ENCODE measurements at places on chromosomes 13 and 19.

GRCh38 chr13:84946192-84946591 lies 853.0 kb downstream of the SLITRK6 start:
- no peak for DNase-seq

- no peak for DNase-seq
Observed at GRCh38 chr13:31631746-31632145, 107.6 kb upstream of the RXFP2 start.

- peak; percentile 64 for DNase-seq
Observed at GRCh38 chr19:49761625-49762311, 1.3 kb downstream of the TSKS start.

GRCh38 chr13:71864094-71864985 lies 2.7 kb downstream of the DACH1 start:
- peak; percentile 61 for DNase-seq

DNA sequence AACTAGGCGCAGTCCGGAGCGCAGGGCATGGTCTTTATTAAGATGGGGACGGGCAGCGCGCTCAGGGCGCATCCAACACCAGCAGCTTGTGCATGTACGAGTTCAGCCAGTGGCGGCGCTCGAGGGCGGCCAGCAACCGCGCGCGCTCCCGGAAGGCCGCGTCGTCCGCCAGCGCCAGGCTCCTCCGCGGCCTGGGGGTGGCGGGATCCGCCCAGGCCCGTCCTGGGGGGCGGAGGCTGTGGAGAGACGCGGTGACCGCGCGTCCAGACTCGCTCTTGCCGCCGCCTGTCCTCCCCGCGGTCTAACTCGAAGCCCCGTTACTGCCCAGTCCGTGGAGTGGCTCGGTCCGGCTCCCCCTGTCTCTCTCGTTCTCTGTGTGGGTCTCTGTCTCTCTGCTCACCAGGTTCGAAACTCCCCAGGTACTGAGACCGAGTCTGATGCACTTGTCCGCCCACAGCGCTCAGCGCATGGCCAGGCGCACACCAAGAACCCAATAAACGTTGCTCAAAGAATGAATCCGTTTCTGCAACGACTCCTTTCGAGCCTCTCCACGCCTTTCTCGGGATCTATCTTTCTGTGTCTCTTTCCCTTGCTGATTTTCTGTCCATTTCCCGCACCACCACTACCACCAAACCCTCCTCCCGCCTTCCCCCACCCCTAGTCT lies 702 bp downstream of the PTH2 start:
- DNase-seq = no peak

GRCh38 chr13:47594833-47595232 lies 406.2 kb downstream of the SUCLA2 start:
- no peak for DNase-seq

GRCh38 chr19:4980067-4980466 lies 11.2 kb downstream of the KDM4B start:
- no peak for DNase-seq

DNA sequence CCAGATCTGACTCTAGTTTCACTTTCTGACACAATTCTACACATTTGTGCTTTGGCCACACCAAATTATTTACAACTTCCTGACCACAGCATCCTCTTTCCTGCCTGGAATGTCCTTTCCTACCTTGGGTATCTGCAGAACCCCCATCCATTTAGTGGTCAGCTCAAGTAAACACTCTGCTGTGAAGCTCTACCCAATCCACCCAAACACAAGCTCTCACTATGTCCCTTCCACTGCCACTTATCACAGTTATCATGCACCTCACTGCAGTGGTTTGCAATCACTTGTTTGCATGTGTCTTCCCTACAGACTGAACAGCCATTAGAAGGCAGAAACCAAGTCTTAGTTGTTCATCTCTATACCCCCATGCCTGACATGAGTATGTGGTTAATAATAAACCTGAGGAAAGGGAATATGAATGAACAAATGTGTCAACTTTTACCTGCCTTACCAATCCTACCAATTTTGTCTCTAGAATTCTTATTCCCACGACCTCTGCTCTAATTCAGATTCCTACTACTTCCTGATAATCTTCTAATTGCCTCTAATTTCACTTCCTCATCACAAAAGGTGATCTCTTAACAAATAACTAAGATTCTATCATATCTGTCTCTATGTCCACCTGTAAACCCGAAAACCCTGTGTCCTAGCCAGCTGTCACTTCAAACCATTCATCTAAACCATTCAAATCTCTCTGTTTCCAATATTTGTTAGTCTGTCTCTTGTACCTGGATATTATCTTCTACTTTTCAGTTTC lies 25.1 kb downstream of the LNX2 start:
- DNase-seq = no peak

- no peak for DNase-seq
Observed at GRCh38 chr19:42311657-42312056, 1.5 kb upstream of the TMEM145 start.

DNA sequence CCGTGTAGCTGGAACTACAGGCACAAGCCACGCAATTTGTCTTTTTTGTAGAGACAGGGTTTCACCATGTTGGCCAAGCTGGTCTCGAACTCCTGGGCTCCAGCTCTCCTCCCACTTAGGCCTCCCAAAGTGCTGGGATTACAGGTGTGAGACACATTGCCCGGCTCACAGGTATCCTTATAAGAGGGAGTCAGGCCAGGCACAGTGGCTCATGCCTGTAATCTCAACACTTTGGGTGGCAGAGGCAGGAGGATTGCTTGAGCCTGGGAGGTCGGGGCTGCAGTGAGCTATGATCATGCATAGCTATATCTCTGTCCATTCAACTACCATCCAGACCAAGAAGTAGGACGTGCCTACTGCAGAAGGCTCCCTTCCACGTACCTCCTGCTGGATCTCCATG lies 10.2 kb upstream of the IGLON5 start:
- DNase-seq = no peak

- no peak for DNase-seq
Observed at GRCh38 chr19:13764821-13765394, 586 bp downstream of the MRI1 start.

GRCh38 chr13:80858131-80858530 lies 517.2 kb upstream of the SPRY2 start:
- DNase-seq = no peak

DNA sequence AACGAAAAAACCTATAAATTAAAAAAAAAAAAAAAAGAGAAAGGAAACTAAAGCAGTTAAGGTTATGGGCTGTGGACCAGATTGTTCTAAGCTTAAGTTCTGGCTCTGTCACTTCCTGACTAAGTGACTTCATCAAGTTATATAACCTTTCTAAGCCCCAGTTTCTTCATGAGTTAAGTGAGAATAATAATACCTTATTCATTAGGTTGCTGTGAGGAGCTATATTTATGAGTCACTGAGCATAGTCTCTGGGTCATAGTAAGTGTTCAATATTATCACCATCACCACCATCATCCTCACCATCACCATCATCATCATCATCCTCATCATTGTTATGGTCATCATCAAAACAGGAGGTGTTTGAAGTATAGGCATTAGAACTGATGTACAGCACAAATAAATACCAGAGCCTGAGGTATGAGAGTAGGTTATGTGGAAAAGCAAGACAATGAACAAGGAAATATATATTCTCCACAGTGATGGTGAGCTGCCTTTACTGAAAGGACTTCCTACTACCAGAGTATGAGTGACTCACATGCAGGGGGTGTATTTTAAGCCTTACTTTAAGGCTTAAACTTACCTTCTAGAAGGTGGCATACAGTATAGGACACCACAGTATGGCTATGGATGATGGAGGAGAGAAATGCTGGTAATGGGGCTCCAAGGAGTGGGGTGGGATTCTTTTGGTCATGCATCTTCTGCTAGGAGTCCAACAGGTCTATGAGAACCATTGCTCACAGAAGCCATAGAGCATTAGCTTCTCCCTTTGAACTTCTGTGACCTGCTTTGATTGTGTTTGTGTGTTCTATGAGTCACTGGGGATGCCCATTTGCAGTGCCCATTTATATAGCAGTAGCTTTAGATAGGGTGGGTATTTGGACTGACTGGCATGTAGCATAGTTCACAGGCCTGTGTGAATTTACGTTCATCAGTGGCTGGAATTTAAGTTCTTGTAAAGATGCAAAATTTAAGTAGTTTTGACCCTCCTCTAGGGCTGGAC lies 104.4 kb downstream of the KLF5 start:
- no peak for DNase-seq

GRCh38 chr13:84352946-84353345 lies 470.7 kb upstream of the SLITRK1 start:
- no peak for DNase-seq

GRCh38 chr13:43401361-43401760 lies 378.0 kb downstream of the DNAJC15 start:
- no peak for DNase-seq

DNA sequence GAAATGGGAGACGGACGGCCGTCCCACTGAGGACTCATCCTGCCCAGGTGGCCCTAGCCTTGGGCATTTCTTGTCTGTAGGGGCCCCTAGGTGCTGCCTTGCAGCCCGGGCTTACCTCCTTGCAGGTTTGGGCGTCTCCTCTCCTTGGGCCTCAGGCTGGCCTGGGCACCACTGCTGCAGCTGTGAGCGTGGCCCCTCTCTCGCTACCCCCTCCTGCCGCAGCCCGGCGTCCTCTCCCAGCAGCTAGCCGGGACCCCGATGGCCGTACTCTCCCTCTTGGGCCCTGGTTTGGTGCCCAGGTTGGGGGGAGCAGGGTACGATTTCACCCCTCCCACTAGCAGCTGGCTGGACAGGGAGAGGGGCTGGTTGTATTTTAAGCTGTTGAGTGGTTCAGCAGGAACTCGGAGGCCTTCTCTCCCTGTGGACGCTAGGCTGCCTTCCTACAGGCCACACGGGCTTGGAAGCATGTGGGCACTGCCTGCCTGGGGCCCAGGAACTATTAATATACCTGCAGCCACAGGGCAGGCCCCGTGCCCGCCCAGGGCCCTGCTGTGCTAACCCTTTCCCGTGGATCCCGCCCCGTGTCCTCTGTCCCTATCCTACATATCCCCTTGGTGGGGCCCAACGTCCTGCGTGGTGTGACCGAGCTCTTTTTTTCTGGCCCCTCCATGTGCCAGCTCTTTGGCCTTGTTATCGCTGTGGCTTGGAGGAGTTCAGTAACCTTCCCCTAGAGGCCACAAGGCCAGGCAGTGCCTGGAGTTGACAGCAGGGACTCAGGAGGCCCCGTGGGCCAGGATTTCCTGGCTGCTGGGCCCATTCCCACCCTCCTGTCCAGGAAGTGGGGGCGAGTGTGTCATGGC lies 11.7 kb downstream of the NDUFB7 start:
- no peak for DNase-seq

- no peak for DNase-seq
Observed at GRCh38 chr19:6464070-6464873, at the start of gene CRB3. CRB3 (plus strand) TSS chr19:6464271; CDS start chr19:6464702, 431 bp downstream.

GRCh38 chr19:46422344-46422743 lies 6.4 kb downstream of the PNMA8C start:
- no peak for DNase-seq

GRCh38 chr13:110553417-110553816 lies 8.1 kb downstream of the RAB20 start:
- no peak for DNase-seq

DNA sequence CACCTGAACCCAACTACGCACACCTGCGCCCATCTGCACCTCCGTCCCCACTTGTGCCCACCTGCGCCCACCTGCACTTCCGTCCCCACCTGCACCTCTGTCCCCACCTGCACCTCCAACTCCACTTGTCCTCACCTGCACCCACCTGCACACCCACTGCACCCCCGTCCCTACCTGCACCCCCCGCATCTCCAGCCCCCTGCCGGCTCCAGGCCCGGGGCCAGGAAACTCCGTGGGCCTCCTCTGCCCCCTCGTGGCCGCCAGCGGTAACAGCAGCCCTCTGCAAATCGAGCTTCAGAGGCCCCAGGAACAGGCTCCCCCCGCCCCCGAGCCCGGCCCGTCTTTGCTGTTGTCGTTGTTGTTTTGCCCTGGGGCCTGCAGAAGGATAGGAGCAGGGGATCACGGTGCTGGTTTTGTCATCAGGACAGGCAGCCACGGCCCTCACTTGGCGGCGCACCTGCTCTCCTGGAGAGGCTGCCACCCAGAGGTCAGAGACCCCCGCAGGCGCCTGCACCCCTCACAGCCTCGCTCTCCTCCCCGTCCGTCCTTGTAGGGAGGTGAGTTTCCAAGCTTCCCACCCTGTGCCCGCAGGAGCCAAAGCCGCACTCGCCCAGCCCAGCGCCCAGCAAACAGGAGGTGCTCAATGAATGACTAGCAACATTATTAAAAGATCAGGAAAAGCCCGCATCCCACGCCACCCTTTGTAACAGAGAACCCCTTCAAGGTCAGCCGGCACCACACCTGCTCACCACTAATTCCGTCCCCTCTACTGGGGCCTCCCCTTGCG lies 65.4 kb downstream of the GNG7 start:
- peak; percentile 82 for DNase-seq

GRCh38 chr13:85582890-85583289 lies 216.3 kb downstream of the SLITRK6 start:
- DNase-seq = no peak

DNA sequence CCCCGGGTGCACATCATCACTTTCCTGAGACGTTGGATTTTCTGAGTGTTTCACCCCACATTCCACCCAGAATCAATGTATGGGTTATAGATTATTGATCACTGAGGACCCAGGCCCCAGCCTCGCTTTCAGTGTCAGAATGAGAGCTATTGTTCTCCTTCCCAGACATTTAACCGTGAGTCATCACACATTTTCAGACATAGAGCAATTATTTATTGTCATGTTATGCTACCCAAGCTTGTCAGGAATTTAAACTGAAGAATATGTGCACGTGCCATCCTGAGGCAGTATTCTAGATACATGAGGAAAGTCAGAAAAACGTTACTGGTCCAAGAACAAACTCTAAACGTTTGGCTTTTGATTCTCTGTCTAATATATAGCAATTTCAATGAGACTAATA lies 276.6 kb upstream of the ZNF507 start:
- DNase-seq = no peak

DNA sequence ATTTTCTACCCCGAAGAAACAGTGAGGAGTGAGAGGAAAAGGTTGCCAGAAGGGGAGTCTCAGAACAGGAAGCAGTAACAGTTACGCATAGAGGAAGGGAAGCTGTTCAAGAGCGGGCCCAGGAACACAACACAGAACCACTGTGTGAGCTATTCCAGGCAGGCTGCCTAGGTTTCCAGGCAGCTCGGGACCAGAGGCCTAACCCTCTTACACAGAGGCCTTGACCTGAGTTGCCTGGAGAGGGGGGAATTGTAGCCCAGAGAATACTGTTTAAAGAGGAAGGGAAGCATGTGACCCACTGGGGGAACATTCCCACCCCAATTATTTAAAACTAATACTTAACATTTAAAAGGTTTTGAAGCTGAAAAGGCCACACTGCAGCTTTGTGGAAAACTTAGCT lies 93.3 kb upstream of the ZNF98 start:
- no peak for DNase-seq

GRCh38 chr19:900043-900301 lies 6.7 kb downstream of the RNU6-9 start:
- no peak for DNase-seq

DNA sequence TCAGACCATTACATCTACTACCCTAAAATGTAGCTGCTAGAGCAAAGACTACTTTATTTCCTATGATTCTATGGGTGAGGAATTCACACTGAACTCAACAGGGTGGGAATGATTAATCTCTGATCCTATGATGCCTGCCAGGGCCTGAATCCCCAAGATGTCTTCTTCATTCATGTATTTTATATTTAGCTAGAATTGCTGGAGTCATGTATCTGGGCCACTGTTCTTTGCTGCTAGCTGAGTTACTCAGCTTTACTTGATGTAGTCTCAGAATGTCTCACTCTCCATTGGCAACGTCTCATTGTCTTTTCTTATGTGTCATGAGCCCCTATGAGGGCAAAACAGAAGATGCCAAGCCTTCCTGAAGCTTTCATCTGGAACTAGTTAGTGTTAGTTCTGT lies 21.1 kb downstream of the ZNF582 start:
- DNase-seq = no peak

GRCh38 chr19:2750808-2751437 lies 11.1 kb upstream of the SLC39A3 start:
- no peak for DNase-seq

- DNase-seq = no peak
Observed at GRCh38 chr13:51719394-51719793, 84.6 kb downstream of the DHRS12 start.

Data from sciatic nerve (tissue), 2 donors.